NAMALWA (cell line): ENCODE measurements at places on chromosomes 7 and 10.

DNA sequence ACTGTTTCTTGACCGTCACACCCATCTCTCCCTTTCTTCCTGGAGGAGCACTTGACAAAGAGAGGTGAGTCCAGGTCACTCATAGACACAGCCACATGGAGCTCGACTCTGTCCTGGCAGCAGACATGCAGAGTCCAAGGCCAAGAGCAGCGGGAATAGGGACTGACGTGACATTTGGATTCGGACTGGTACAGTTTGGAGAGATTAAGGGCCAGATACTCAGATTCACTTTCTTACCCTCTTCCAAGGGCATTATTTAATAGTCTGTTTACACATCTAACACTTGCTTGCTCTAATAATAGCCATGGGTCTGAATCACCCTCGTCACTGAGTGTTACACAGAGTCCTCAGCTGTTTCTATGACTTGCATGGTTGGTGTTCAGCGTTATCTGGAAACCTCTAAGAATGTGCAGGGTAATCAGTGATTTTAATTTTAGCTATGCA lies 39.2 kb upstream of the OTUD1 start:
- DNase-seq: no peak

- no peak for DNase-seq
Observed at GRCh38 chr7:22639396-22639795, 87.6 kb upstream of the IL6 start.

DNA sequence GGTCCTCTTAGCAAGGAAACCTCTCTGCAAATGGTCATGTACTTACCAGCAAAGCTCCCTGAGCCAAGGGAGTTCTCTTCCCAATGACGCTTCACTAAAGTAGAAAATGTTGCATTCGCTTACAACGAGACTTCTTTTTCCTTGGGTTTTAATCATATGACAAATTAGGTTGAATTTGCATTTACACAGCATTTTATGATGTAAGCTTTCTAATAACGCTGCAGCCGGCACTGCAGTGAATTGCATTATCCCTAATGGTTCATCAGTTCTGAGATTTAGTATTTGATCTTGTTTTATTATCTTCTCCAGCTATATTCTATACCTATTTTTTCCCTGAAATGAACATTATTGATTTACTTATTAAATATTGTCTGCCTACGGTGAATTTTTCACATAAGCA lies 339.3 kb upstream of the PFKP start:
- no peak for DNase-seq

- no peak for DNase-seq
Observed at GRCh38 chr7:27822245-27822644, 82.3 kb downstream of the TAX1BP1 start.

GRCh38 chr10:49058463-49059255 lies 56.7 kb downstream of the VSTM4 start:
- no peak for DNase-seq

GRCh38 chr7:22895140-22895827 lies 72.6 kb upstream of the TOMM7 start:
- no peak for DNase-seq

DNA sequence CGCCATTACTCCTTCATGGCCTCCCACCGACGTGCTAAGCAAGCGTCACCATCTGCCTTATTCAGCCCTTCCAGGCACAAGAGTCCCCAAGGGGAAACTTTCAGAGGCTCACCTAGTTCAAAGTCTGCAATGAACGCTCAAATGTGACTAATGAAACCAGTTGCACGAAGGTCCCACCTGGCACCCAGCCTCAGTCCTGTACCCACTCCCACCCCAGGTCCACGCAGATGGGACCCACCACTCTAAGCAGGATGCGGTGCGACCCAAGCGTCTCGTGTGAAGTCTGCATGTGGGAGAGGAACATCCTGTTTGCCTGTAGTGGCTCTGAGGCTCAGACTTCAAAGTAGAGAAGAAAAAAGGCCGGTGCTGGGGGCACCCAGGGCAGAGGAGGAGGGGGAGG lies 40.3 kb downstream of the RGS10 start:
- peak; percentile 40 for DNase-seq

DNA sequence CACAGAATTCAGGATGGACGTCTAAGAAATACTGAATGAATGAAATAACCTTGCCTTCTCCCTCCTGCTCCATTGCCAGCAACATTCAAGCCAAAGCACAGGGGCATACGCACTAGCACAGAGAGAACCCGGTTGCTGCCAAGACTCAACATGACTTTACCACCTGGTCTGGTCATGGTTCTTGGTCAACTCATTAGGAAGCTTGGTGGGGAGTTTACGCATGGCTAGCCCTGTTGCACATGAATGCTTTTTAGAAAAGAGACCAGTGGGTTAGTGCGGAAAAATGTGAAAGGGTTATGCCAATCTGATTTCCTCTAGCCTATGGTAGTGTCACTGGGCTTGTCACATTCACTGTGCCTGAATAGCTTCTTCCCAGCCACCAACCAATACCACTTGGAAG lies 187.6 kb upstream of the NEBL start:
- DNase-seq: peak; percentile 14

DNA sequence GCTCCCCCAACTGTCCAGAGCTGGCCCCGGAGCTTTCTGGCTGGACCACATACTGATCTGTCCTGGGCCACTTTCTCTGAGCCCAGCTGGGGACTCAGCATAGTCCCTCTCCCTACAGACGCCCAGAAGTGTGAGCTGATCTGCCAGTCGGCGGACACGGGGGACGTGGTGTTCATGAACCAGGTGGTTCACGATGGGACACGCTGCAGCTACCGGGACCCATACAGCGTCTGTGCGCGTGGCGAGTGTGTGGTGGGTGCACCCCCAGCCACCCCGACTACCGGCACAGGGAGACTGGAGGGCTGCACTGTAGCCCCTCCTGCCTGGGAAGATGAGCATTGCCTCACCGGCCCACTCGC lies 41.8 kb downstream of the TBATA start:
- no peak for DNase-seq

DNA sequence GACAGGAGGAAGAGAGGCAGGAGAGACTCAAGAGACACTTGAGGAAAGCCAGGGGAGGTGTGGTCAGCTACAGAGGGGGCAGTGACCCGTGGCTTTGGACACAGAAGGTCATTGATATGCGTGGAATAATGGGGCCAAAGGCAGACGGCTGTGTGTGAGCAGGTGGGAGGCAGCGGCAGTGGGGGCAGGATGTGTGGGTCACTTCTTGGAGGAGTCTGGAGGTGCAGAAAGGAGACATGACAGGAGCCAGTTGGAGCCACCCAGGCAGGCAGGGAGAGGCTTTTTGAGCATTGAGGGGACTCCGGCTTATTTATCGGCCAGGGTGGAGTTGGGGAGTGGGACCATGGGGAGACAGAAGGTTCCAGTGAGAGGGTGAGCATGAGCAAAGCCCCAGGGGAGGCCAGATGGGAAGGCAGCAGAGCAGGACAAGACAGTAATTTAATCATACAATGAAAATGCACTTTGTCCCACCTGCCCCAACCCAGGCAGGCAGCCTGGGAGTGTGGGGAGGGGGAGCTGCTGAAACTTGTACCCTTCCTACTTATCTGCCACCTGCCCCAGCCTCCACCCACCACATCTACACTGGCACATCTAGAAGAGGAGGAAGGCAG lies 5.0 kb downstream of the LDB3 start:
- peak; percentile 51 for DNase-seq

GRCh38 chr7:33979807-33980355 lies 74.5 kb downstream of the BMPER start:
- no peak for DNase-seq
